ENCODE measurements at places on chromosomes 3 and 15.

DNA sequence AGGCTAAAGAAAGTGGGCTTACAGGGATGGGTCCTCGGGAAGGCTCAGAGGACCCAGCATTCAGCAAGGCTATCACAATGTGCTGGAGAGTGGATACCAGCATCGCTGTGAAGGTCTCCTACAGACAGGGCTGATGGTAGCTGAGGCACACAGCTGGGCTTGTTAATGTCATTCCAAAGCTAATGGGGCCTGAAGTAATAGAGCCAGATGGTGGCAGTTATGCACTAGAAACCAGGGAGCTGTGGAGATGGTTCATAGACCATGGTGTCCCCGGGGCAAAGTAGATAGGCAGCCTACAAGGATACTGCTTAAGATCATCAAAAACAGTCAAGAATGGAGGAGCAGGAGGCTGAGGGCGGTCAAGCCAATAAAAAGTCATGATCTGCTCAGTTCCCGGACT is 24.8 kb upstream of the BOC start:
- DNase-seq: no peak

- no peak for DNase-seq
Measured at GRCh38 chr3:73614419-73614818, 10.3 kb downstream of the PDZRN3 start.

- DNase-seq: no peak
Measured at GRCh38 chr3:116139641-116140040, 305.6 kb downstream of the LSAMP start.

GRCh38 chr3:30667280-30667651 is 60.9 kb downstream of the TGFBR2 start:
- no peak for DNase-seq

DNA sequence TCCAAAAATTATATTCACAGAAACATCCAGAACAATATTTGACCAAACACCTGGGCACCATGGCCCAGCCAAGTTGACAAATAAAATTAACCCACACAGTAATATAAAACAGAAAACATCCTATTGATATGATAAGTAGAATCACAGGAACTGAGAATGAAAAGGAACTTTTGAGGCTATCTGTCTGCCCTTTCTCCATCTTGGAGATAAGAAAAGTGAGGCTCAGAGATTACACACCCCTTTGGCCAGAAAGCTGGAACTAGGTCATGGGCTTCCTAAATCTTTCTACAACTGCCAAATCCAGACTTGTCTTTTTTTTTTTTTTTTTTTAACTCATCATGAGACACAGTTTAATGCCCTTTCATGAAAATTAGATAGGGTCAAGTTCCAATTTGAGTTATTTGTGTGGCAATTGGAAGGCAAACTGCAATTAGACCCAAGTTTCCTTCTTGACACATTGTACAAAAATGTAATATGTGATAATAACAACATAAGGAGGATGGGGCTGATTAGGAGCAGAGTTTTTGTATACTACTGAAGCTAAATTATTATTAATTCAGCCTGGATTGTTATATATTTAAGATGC is 137.2 kb downstream of the RPL22L1 start:
- no peak for DNase-seq

- no peak for DNase-seq
Measured at GRCh38 chr3:133464573-133464972, 64.7 kb downstream of the BFSP2 start.

- no peak for DNase-seq
Measured at GRCh38 chr3:108595321-108595720, 5.8 kb downstream of the DZIP3 start.

DNA sequence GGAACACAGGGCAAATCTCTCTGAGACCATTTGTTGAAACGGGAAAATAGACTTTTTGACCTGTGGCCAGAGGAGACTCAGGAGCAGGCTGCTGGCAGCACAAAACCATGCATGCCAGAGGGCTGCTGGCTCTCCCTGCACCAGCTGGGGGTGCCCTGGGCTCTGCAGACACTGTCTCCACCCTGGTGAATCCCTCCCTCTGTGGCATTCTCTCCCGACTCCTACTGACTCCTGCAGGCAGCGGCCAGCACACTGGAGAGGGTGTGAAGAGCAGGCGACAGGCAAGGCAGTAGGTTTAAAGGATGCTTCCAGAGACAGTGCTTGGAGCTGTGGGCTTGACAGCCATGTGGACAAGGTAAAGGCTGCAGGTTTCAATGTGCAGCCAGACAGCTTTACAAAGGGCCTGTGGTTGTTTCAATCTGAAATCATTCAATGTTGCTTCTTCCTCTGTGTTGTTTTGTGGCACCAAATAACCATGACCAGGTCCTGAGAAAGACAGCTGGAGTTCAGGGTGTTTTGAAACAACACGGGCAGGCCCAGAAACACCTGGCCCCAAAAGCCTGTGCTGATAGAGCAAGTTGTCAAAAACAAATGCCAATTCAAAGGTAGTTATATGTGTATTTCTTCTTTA is 431.0 kb upstream of the ATP10A start:
- no peak for DNase-seq

DNA sequence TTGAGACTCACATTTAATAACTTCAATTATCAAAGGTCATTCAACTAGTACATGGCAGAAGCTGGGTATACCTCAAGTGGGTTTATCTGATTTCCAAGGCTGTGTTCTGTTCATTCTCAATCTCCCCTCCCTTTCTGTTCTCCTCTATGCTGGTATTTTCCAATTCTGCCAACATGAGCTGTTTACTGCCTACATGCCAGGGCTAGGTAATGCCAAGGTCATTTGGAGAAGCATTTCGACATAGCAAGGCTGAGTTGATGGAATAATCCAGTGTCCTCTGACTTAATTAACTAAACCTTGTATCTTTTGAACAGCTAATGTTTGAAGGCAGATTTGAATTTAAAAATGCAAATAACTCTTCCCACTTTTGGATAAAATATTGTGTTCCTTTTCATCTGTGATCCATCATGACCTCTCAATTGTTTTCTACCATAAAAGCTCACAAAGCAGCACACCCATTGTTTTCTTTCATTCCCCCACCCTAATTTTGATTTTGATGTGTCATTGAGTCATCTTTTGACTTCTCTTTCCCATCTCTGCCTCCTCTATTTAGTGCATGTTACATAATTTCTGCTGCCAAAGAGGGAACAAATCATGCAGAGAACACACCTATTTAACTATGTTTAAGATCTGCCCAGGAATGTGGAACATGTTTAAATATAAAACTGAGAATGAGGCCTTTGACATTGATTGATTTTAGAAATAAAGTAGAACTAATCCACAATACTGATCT is 308.8 kb upstream of the NR2E3 start:
- no peak for DNase-seq

DNA sequence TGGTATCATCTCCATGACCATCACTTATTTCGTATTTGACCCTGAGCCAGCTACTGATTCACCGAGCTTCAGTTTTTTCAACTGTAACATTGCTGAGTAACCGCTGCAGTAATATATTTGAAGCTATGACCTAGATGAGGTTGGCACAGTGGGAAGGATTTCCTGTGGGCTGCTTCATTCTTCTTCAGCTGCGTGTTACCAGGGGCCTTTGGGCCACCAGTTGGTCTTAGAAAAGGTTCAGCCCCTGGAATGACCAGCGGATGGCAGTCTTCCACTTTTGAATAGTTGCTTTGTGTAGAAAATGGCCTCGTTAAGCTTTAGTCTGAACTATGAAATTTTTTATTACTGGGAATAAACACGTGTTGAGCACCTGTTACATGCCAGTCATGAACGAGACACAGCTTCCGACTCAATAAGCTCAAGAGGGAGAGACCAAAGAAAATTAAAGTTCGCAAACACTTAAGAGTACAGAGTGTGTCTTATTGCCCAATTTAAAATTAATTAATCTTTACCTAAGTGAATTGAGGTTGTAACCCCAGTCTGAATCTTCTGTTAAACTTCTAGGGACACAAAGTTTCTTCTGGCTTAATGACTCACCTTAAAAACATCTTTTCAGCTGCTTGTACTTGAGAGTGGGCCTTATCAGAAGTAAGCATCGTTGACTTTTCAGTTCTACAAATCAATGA is 57.6 kb upstream of the NR2E3 start:
- no peak for DNase-seq

GRCh38 chr3:62379321-62379798 is 6.0 kb upstream of the FEZF2 start:
- DNase-seq: no peak

- DNase-seq: no peak
Measured at GRCh38 chr3:155019575-155019974, 60.5 kb upstream of the MME start.

- no peak for DNase-seq
Measured at GRCh38 chr3:49805367-49805782, 2.3 kb downstream of the INKA1 start.

DNA sequence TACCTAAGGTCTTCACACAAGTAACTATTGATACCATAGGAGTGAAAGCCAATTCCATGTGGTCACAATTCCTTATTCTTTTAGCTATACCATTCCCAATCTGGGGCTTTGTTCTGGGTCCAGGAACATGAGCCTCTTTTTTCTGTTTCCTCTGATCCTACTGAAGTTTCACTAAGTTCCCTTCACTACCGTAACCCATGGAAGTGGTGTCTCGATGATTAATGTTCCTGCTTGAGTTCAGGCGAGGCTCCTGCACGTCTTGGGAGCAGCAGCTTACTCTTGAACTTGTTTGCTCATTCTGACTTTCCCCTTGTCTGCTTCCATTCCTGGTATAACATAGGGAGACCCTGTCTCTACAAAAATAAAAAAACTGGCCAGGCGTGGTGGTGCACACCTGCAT is 23.6 kb downstream of the ZNF592 start:
- DNase-seq: no peak

DNA sequence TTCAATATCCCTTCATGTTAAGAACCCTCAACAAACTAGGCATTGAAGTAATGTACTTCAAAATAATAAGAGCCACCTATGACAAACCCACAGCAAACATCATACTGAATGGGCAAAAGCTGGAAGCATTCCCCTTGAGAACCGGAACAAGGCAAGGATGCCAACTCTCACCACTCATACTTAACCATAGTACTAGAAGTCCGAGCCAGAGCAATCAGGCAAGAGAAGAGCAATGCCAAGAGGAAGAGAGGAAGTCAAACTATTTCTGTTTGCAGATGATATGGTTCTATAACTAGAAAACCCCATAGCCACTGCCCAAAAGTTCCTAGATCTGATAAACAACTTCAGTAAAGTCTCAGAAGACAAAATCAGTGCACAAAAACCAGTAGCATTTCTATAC is 161.9 kb downstream of the UBE2E2 start:
- no peak for DNase-seq

DNA sequence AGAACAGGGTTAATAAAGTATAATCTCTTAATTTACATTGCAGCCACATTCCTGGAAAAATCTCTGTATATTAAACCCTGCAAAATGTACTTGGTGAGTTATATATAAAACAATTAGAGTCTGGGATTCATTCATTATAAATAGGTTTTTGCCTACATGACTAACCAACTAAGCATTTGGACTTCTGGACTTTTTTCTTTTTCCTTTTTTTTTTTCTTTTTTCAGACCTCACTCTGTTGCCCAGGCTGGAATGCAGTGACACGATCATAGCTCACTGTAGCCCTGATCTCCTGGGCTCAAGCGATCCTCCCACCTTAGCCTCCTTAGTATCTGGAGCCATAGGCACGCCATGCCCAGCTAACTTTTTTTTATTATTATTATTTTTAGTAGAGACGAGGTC is 4.5 kb downstream of the DNAJC13 start:
- no peak for DNase-seq

DNA sequence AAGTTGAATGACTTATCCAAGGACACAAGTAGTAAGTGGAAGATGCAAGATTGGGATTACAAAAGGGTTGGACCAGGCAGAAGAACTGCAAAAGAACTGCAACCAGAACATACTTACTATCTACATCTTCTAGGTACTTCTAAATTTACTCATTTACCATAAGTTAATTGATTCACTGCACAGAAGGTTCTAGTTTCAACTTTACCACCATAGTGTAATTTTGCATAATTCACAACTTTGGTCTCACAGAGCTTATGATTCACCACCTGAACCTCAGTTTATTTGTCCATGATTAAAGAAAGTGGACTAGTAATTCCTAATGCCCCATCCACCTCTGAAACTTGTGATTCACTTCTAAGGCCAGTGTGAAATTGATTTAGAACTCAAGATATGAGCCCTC is 236.8 kb upstream of the UBE2E2 start:
- DNase-seq: no peak

DNA sequence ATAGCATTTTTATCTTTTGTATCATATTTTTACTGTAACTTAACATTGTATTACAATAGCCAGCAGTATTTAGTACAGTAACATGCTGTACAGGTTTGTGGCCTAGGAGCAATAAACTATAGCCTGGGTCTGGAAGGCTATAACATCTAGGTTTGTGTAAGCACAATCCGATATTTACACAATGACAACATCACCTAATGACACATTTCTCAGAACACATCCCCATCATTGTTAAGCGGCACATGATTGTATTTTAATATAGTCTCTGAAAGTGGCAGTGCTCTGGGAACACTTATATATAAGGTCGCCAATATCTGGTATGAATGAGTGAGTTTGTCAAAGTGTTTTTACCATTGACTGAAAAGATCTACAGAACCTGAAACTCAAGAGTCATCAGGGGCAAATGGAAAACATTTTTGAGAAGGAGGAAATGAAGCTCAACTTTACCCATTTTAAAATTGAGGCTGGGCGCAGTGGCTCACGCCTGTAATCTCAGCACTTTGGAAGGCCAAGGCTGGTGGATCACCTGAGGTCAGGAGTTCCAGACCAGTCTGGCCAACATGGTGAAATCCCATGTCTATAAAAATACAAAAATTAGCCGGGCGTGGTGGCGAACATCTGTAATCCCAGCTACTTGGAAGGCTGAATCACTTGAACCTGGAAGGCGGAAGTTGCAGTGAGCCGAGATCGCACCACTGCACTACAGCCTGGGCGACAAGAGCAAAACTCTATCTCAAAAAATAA is 38.8 kb upstream of the TNFSF10 start:
- DNase-seq: no peak

DNA sequence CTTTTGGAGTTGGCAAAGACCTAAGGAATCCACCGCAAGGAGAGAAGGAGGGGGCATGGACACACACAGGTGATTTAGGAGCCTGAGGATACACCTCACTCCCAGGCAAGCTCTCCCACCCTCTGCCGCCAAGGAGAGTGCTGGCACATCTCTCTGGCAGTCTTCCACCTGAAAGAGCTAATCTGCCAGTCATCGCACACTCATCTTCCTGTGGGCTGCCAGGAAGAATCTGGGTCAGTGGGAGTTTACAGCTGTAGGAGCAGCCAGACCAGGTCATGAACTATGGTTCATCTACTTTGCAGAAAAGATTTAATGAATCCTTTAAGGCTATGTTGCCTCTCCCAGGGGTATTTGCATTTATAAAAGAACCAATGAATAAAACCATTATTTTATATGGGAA is 170.6 kb upstream of the TSC22D2 start:
- no peak for DNase-seq

GRCh38 chr15:66232267-66232625 is 21.3 kb downstream of the MEGF11 start:
- no peak for DNase-seq

- no peak for DNase-seq
Measured at GRCh38 chr3:150330872-150331271, 77.2 kb upstream of the TSC22D2 start.

DNA sequence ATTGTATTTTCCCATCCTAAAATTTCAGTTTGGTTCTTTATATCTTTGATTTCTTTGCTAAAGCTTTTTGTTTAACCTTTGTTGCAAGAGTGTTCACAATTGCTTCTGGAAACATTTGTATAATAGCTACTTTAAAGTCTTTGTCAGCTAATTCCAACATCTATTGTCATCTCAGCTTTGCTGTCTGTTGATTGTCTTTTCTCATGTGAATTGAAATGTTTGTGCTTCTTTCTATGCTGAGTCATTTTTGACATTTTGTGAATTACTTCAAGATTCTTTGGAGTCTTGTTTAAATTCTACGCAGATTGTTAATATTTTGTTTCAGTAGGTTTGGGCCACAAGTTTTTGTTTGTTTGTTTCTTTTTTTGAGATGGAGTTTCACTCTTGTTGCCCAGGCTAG is 73.2 kb downstream of the SUCNR1 start:
- no peak for DNase-seq
